HFF-Myc (cell line): ENCODE measurements at places on chromosomes 2 and 18.

GRCh38 chr2:117519721-117520120 lies 294.8 kb upstream of the DDX18 start:
- no peak for DNase-seq

GRCh38 chr2:222933458-222933857 lies 72.6 kb downstream of the ACSL3 start:
- no peak for DNase-seq

DNA sequence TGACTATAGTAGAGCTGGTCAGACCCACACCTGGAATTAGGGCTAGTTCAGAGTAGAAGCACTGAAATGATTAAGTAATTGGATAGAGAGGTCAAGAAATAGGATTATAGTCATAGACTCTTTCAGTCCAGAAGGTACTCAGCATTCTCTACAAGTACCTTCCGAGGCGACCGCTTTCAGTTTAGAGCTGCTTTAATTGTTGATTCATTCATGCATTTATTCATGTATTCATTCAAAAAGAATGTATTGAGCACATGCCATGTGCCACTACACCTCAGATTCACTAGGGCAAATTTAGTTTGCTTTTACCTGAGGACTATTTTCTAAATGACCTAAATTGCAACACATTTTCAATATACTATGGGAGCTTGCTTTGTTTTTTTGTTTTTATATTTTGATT lies 48.7 kb downstream of the CRIM1 start:
- no peak for DNase-seq

GRCh38 chr2:204869132-204869823 lies 324.0 kb downstream of the PARD3B start:
- DNase-seq, result no peak

DNA sequence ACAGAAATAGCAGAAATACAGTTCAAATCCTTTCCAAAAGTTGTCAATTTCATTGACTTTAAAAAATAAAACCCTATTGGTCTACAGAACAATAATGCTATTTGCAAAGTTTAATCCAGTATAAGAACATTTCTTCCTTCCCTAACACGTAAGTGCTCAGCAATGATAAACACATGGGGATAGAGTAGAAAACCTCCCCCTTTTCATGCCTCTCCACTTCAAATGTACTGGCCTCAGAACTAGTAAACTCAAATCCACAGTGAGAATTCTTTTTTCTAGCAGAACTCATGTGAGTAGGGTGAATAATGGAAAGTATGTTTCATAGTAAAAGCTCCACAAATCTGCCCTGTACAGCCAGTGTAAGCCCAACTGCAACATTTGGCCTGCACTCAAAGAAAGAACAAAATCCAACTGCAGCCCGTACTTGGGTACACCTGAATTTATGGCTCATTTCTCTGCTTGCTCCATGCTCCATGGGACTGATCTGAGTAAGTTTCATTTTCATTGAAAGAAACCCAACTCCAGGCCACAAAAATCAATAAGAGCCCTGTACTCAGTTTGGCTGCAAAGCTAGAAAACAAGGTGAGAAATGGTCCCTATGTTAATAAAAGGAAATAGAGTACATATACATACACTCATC lies 115.0 kb upstream of the RMDN2 start:
- DNase-seq, result no peak

DNA sequence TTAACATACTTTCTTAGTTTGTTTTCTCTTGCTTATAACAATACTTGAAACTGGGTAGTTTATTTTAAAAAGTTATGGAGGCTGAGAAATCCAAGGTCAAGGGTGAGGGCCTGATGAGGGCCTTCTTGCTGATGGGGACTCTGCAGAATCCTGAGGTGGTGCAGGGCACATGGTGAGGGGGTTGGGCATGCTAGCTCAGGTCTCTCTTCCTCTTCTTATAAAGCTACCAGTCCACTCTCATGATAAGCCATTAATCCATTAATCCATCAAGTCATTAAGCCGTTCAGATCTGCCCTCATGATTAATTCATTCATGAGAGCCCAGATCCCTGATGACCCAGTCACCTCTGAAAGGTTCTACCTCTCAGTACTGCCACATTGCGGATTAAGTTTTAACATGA lies 21.4 kb downstream of the ALMS1 start:
- DNase-seq, result no peak

DNA sequence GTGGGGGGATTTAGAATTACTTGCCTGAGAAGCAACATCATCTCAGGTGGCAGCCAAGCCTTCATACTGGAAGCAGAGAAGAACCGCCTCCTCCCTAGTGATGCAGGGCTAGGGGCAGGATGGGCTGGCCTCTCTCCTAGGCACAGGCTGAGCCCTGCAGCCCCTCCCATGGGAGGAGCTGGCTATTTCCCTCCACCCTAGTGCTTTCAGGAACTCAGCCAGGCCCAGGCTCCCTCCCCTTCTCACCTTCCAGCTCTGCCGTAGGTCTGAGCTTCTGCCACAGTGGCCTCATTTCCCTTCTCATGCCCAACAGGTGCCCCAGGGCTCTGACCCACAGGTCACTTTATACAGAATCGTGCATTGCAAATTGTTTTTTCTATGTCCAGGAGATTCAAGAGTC lies 31.0 kb downstream of the CENPA start:
- no peak for DNase-seq

- no peak for DNase-seq
Observed at GRCh38 chr2:27084297-27085061, 2.1 kb upstream of the KHK start.

- DNase-seq, result no peak
Observed at GRCh38 chr18:10455726-10456453, 1.5 kb downstream of the APCDD1 start.

GRCh38 chr2:23518481-23519333 lies 133.7 kb downstream of the KLHL29 start:
- no peak for DNase-seq

DNA sequence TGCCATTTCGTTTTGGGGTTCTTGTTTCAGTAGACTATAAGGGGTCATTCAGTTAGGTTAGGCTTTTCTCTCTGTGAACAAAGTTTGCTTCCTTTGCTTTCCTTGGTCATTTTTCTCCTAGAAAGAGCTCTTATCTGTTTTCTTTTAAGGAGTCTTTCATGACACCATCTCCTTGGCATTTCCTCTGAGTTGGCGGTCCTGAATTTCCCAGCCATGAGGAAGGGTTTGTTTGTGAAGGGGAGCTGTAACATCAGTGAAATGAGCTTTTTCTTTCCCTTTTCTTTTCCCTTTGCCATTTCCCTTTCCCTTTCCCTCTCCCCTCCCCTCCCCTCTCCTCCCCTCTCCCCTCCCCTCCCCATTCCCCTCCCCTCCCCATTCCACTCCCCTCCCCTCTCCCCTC lies 61.7 kb downstream of the MAP4K4 start:
- peak; percentile 80 for DNase-seq

DNA sequence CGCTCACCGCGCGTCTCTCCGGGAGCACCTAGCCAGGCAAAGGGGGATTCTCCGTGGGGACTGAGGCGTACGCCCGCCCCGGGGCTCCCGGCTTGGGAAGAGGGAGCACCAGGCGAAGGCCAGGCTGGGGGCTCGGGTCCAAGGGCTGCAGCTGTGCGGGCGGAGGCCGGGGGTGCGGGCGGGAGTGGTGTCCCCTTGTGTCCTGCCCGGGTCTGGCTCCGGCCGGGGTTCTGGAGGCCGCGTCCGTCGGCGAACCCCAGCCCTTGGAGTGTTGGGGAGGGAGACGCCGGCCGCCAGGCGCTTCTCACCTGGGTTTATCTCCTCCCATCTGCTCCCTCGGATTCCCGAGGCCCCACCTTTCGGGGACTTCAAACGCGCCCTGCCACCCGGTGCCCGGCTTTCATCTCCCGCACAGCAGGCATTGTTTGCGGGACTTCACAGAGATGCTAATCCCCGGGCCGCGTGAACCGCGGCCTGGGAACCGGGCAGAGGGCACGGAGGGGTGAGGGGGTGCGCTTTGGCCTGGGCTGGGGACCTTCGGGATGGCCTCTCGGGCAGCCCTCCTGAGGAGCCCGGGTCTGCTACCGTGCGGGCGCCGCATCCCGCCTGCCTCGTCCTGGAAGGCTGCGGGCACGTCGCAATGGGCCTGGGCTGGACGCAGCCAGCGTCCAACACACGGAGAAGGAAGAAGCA lies 5.0 kb upstream of the GBX2 start:
- no peak for DNase-seq

GRCh38 chr2:69680001-69680675 lies 36.6 kb upstream of the AAK1 start:
- no peak for DNase-seq

DNA sequence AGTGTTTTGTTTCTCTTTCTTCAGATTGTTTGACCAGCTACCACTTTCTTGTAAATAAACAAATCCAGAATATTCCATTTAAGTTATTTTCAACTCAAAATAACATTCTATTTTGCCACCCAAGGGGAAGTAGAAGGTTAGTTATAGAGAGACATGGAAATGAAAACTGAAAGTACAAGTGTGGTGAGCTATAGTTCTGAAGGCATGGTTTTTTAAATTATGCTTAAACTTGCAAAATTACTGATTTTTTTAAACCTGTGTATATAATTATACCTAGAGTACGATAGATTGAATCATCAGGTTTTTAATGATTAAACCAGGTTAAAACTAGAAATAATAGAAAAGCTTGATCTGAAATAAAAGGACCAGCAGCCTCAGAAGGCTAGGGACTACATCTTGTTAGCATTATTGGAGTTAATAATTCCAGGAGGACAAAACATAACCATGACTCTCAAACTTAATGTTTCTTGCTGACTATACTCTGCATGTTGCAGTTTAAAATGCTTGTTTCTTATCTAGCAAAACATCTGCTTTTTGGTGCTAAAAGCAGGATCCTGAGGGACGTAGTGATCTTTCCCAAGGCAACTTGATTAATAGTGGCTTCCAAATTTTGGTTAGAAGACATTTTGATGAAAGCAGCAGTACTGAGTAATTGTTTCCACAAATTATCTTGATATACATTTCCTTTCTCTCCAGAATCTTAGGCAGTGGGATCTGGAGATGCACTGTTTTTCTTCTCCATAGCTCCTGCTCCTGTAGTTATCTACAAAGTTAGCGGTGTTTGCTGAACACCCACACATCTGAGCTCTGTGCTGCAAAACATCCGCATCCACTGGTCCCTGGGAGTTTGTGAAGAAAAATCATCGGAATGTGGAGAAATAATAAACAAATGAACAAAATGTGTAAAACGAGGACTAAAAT lies 327.2 kb upstream of the PKDCC start:
- no peak for DNase-seq

DNA sequence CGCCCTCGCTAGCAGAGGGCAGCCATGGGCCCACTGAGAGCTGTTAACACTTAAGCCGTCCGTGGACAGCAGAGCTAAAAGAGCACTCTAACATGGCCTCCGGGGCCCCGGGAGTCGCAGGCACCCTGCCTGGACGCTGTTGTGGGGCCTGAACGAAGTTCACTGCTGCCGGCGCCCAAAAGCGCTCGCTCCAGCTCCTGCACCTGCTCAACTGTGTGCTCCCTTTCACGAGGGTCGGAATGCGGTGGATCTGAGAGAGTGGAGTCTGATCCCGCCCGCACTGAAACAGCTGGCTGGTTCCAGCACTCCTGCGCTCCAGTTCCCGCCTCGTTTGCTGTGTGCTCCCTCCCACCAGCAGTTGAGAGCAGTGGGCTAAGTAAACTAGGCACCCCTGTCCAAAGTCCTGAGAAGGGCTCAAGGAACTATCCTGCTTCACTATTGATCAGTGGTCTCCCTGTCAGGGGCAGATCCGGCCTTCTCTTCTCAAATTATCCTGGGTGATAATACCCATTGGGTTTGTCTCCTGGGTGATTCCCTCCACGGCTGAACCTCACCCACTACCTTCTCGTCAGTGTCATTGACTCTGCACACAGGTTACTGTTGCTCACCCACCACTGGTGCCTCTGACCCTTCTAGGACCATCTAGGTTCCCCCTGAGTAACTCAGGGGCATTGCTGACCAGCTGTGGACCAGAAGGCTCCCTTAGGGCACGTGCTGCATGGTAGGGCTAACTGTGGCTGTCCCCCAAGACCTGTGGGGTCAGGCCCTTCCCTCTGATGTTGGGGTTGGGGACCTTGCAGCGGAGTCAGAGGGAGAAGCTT lies 23.5 kb downstream of the B3GNT7 start:
- no peak for DNase-seq

GRCh38 chr2:234701421-234701820 lies 204.5 kb upstream of the ARL4C start:
- no peak for DNase-seq

DNA sequence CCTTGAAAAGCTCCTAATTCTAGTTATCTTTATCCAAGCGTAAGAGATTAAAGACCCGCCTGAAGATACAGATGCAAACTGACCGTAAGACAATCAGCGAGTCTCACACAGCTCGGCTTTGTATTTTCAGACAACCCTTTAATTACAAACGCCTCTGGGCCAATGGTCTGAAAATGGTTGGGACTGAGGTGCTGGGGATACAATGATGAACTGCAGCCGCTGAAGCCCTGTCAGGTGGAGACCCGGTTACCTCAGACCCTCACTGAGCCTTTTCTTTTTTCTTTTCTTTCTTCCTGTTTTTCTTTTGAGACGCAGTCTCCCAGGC lies 715 bp upstream of the CFAP36 start:
- no peak for DNase-seq

GRCh38 chr2:219028996-219029828 lies 12.1 kb downstream of the CFAP65 start:
- no peak for DNase-seq

GRCh38 chr2:44495035-44495434 lies 133.3 kb downstream of the CAMKMT start:
- no peak for DNase-seq

DNA sequence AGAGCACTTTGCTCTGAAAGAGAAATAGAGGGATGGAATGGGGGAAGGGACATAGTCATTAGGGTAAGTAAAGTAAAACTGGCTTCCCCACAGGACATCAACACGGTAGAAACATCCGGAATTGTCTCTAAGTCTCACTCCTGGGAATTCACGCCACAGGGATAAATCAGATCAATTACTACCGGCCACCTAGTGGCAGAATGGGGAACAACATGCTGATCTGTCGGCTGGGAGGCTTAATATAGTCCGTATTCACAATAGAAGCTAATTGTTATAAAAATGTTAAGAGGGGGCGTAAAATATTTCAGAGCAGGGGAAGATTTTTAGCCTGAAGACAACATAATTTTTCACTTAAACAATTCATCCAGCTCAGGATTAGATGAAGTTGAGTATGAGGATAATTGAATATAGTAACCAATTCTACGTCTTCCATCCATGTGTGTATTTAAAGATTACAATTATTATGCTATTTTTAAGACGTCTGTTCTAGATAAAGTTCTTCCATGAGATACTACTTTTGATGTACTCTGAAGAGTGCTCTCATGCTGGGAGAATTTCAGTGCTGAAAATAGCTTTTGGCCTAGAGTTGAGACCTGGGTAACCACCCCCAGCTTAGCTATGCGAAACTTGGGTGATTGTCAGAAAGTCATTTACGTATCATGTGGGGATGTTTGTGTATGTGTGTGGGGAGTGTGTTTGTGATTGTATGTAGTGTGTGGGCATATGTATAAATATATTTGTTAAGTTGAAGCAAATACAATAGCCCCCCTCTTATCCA lies 65.7 kb downstream of the LRRTM1 start:
- DNase-seq, result peak; percentile 11
